ENCODE measurements at places on chromosomes 7 and 10. TPM values are rescaled to one million over a fixed set of nuclear protein-coding genes. Genes with fewer than 3 reads are reported as not detected.

DNA sequence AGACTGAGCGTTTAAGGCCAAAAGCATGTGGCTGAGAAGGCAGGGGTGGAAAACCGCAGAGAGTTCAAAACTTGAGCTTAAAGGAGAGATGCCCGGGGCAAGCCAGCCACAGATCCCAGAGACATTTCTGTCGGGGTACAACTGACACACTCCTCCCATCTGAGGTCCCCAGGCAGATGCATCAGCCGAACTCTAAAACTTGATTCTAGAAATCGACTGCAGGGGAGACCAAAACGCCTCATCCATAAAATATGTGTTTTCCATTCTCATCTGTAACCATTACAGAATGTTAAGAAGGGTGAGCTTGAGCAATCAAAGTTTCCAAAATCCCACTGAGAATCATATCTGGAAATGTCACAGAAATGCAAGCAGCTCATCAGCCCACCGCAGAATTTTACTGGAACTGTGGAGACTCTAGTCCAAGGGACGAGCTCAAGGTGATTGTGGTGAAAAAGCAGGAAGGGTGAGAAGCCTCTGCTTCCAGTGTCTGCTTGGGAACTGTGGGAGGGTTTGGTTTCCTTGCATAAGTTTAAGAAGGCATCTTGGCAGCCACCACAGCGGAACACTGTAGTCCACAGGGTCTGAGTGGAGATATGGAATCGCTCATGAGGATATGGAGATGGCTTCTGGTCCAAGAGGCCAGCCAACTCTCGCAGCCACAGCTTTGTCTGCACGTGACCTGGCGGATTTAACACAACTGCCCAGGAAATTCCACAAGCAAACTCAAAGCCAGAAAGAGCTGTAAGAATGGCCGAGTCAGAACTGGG is 249.2 kb downstream of the SFMBT2 start:
- H3K27ac ChIP-seq: no peak overlapping the region
- H3K4me3 ChIP-seq: no peak overlapping the region

DNA sequence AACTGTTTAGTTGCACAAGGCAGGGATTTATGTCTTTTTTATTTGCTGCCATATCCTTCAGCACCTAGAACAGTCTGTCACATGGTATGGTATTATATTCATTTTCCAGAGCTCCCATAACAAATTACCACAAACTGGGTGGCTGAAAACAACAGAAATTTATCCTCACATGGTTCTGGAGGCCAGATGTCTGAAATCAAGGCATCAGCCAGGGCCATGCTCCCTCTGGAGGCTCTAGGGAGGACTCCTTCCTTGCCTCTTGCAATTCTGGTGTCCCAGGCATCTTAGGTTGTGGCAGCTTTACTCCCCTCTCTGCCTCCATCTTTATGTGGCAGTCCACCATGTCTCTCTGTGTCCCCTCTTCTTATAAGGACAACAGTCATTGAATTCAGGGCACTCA is 43.1 kb downstream of the MET start:
- peaks cover 13% of the 10 kb centered on the region for H3K36me3 ChIP-seq
- no peak overlapping the region for H3K4me3 ChIP-seq
- H3K27ac ChIP-seq: peak overlapping the region; percentile 62
- H3K4me1 ChIP-seq: peaks cover 23% of the 10 kb centered on the region
- DNase-seq: no peak

Gene PHYHIPL
- total RNA-seq: 1.3 TPM

Gene ARHGAP21
- total RNA-seq: 88.0 TPM

DNA sequence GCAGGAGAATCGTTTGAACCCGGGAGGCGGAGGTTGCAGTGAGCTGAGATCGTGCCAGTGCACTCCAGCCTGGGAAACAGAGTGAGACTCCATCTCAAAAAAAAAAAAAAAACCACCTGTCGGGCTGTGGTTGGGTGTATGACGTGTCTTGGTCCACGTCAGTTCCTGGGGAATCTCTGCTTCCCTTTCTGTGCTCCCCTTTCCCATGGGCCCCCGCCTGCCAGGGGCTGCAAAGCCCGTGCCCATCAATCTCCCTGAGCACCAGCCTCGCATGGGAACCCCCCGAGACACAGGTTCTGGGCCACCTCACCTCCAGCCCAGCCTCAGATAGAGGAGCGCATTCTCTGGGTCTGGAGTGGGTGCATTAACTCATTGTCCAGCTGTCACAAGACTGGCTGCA is 2.3 kb upstream of the SH2B2 start:
- H3K27ac ChIP-seq: no peak overlapping the region
- DNase-seq: no peak
- H3K27me3 ChIP-seq: peaks cover 9% of the 10 kb centered on the region
- no peaks in the 10 kb centered on the region for H3K36me3 ChIP-seq
- peak overlapping the region; percentile 58 for H3K4me3 ChIP-seq

DNA sequence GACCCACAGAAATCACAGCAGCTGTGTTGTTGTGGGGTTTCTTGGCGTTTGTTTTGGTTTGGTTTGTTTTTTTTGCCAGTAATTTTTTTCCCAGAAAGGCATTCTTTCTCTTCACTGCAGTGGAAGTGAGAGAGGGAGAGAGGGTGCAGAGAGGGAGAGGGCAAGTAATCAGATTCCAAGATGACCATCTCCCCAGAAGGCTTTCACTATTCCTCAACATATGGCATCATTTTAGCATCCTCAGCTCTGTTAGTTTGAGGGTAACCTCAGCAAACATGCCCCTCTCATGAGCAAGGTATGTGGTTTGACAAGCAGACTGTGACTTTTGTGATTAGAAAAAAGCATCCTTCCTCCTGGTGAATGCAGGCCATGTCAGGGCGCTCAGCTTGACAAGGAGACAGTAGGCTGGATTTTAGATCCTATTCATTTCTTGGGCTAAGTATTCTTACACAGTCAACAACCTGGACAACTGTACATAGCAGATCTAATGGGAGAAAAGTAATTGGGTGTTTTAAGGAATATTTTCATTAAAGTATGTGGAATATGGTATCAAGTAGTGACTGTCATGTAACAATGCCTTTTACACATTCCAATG is 86.3 kb upstream of the PIK3CG start:
- peaks cover 2% of the 10 kb centered on the region for H3K4me1 ChIP-seq
- H3K27ac ChIP-seq: no peak overlapping the region
- no peaks in the 10 kb centered on the region for H3K27me3 ChIP-seq
- no peak for DNase-seq

DNA sequence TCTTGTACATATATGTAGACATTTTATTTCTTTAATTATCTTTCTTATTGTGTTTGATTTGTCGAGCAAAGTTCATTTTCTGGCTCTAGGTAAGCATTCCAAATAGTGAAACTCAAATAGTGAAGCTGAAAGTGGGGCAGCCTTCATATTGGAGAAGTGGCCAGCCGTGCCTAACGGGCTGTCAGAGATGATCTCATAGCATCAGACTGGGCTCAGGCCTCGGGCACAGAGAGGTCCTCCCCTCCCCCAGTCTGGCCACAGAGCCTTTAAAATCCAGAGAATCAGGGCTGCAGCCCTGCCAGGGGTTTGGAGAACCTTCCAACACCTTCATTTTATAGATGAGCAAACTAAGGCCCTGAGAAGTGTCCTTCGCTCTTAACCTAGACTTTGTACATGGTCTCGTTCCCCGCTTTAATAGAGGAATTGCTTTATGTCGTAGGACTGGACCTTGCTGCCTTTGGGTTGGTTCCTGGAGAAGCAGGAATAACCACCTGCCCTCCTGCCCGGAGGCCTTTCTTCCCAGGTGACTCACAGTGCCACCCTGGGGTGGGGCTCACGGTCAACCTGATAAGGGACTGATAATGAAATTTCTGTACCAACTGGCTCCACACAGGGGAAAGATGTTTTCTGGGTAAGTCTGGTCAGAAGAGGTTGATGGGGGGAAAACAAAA is 7.3 kb downstream of the TSPAN15 start:
- no peak for DNase-seq
- no peaks in the 10 kb centered on the region for H3K36me3 ChIP-seq
- H3K27ac ChIP-seq: peak overlapping the region; percentile 38
- no peak overlapping the region for H3K4me3 ChIP-seq
- peaks cover 9% of the 10 kb centered on the region for H3K4me1 ChIP-seq

DNA sequence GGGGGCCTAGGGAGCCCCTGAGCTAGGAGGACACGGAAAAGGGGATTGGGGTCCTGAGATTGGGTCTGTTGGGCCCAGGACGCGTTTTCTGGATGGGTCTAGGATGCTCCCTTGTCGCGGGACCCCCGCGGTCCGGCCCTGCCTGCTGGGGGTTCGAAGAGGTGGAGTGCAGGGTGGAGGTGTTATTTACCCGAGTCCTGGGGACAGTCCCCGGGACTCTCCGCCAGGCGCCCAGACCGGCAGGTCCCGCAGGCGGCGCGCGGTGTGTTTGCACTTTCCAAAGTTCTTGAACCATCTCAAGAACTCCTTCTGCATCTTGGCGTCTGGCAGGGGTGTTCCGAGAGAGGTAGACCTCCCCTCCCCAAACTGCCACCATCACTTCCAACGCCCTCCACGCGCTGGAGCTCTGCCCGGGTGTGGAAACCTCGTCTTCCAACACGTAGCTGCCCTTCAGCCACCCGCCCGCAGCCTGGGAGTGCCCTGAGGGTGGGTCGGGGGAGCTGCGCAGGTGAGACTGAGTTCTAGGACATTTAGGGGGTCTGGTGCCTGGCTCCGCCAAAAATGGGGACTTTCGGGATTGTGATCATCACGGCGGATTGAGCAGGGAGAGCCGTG is 569 bp downstream of the CAV1 start:
- peak overlapping the region; percentile 88 for H3K27ac ChIP-seq
- H3K4me3 ChIP-seq: peak overlapping the region; percentile 82
- peak; percentile 14 for DNase-seq
- peaks cover 67% of the 10 kb centered on the region for H3K27me3 ChIP-seq

DNA sequence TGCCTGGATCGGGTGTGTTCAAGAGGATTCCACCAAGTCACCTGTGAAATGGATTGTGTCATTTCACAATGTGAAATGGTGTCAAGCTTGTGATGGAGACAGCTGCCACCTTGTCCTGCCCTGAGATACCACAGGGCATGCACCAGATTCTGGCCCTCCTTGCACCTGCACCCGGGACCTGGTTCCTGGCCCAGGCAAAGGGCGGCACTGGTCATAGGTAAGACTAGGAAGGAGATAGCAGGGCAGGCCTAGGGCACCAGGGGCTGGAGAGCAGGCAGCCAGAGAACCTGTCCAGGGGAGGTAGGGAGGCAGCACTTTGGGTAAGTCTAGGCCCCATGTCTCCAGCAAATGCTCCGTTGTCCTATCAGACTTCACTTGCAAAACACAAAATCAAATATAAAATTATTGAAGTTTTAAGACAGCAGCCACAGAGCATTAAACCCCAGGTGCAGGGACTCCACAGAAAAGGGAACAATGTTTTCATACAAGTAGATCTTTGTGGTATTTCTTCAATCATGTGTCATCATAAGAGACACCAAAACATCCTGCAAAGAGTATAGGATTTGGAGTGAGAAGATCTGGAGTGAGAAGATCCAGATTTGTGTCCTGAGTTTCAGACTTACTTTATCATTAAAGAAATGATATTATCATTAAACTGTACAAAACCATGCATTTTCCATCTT is 22.7 kb upstream of the ZNF800 start:
- H3K27ac ChIP-seq: no peak overlapping the region
- H3K27me3 ChIP-seq: peaks cover 39% of the 10 kb centered on the region
- no peaks in the 10 kb centered on the region for H3K4me1 ChIP-seq
- H3K4me3 ChIP-seq: no peak overlapping the region

DNA sequence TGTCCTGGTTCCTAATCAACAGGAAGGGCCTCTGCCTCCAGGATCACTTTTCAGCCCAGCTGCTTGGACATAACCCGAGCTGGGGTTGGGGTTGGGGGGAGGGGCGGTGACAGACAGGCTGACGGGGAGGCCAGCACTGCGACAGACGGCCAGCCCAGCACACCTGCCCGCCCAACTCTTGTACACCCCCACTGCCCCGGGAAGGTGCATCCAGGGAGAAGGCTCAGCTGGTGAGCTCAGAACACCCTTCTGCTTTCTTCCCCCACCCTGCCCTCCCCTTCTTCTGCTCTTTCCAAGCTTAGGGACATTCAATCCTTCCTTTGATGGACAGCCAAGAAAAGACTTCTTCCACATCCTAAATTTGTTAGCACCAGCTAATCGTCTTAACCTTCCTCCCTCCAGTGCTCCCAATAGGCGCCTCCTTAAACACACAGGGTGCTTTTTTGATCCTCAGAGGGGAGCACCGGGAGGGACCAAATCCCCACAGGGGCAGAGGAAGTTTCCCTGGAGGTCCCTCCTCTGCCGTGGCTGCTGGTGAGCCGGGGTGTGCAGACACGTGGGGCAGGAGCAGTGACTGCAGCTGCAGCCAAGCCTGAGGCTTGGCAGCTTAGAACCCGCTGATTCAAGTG is 44.7 kb downstream of the COL13A1 start:
- no peak overlapping the region for H3K4me3 ChIP-seq
- no peaks in the 10 kb centered on the region for H3K36me3 ChIP-seq
- peaks cover 14% of the 10 kb centered on the region for H3K4me1 ChIP-seq

Gene OR6B1
- not detected for total RNA-seq

Gene TSPAN13
- total RNA-seq: 112 TPM

GRCh38 chr7:55231736-55232280 is 133.3 kb upstream of the LANCL2 start:
- H3K27me3 ChIP-seq: peaks cover 12% of the 10 kb centered on the region
- DNase-seq: no peak
- no peak overlapping the region for H3K27ac ChIP-seq
- no peaks in the 10 kb centered on the region for H3K36me3 ChIP-seq
- H3K4me3 ChIP-seq: no peak overlapping the region

DNA sequence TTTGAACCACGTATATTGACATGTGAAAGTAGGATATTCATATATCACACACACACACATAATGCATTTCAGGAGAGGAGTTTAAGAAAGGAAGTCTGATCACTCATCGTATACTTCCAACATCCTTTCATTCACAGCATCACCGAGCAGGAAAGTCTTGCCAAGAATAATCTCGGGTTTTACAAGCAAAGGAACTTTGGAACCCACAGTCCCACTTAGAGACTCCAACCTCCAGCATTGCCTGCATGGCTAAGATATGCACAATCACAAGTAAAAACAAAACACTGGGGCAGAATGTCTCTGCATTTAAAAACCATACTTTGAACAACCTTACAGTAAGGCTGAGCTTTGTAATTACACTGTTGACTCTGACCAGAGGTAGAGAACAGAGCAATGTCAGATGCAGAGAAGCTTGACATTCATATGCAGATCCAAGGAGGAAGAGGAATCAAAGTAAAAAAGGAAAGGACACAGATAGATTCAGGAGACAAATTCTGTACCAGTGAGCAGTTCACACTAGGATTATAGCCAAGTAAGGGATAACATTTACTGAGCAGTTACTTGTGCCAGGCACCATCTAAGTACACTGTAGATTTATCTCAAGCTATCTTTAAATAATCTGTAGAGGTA is 14.8 kb downstream of the THSD7A start:
- H3K27me3 ChIP-seq: no peaks in the 10 kb centered on the region
- H3K27ac ChIP-seq: no peak overlapping the region
- H3K36me3 ChIP-seq: peaks cover 2% of the 10 kb centered on the region

GRCh38 chr10:34835908-34836508 is 20.9 kb upstream of the PARD3 start:
- H3K27me3 ChIP-seq: peaks cover 7% of the 10 kb centered on the region
- H3K36me3 ChIP-seq: no peaks in the 10 kb centered on the region
- H3K27ac ChIP-seq: peak overlapping the region; percentile 26

DNA sequence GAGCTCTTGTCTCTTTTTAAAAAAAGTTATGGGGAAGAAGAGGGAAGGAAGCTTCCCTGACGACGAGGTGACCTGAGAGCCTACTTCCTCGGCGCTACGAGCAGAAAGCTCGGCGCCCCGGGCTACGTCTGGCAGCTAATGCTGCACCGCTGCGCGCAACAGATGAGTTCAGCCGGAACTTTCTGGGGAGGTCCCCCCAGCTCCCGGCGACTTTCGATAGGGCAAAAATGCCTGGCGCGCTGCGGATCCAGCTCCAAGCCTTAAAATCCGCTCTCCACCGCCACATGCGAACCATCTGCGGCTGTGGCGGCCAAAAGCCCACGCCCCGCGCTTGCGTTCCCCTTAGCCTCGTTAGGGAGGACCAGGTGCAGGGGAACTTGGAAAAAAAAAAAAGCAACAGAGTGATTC is 621 bp downstream of the P4HA1 start:
- H3K4me3 ChIP-seq: peak overlapping the region; percentile 93
- H3K27ac ChIP-seq: peak overlapping the region; percentile 94
- no peaks in the 10 kb centered on the region for H3K27me3 ChIP-seq
- DNase-seq: peak; percentile 33
- peaks cover 19% of the 10 kb centered on the region for H3K4me1 ChIP-seq
